Umbilical cord (tissue), 2 donors: ENCODE measurements at places on chromosomes 11 and 22. TPM values are rescaled to one million over a fixed set of nuclear protein-coding genes. Genes with fewer than 3 reads are reported as not detected.

Gene LRRC10B
- total RNA-seq, result not detected

Gene OR51B5
- total RNA-seq, result 17.1 TPM

Gene PGA5
- 8.9 TPM for total RNA-seq

Gene SPDYC
- total RNA-seq, result not detected

Gene OR4D9
- 3.4 TPM for total RNA-seq

Gene TAF10
- total RNA-seq, result 15.4 TPM

Gene CRYAB
- 55.6 TPM for total RNA-seq

Gene BCO2
- total RNA-seq, result 22.1 TPM

Gene OR52I1
- total RNA-seq, result 5.5 TPM

Gene MYO7A
- 7.0 TPM for total RNA-seq

Gene KLHDC7B
- 6.0 TPM for total RNA-seq

Gene C11orf58
- total RNA-seq, result 337 TPM

Gene MPEG1
- total RNA-seq, result 8.4 TPM

Gene VSIG10L2
- 0.24 TPM for total RNA-seq

Gene SEC14L3
- total RNA-seq, result 2.9 TPM

GRCh38 chr11:117187007-117187406, 8.5 kb downstream of the SIDT2 start:
- DNase-seq, result no peak

GRCh38 chr22:45880716-45881523, 96.0 kb downstream of the WNT7B start:
- no peak for DNase-seq

DNA sequence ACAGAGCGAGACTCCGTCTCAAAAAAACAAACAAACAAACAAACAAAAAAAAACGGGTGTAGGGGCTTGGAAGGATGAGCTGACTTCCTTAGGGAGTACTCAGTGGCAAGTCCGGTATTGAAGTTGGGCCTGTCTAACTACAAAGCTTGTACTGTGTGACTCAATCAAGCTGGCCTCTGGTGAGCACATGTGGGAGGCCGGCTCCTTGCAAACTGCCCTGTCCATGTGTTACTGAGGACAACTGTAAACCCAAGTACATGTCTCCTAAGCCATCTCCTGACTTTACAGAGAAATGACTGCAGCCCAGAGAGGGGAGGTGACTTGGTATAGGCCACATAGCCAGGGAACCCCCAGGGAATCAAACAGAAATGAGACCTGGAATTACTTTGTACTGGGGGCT, 11.6 kb downstream of the RIBC2 start:
- no peak for DNase-seq

GRCh38 chr22:46533070-46533833, 4.2 kb downstream of the CELSR1 start:
- no peak for DNase-seq

DNA sequence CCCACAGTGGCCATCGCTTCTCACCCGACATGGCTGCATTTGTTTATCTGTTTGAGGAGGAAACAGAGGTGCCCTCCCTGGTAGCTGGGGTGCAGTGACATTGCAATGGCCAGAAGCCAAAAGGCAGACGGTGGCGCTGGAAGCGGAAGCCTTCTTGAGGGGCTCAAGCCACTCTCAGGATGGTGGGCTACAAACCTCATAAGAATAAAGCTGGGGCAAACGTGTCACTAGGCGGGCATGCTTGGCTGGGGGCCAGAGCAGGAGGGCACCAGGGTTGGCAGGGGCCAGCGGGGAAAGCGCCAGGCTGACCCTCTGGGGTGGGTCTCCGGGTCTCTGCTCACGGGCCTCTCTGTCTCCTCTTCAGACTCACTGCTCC, 12.6 kb downstream of the TNNT3 start:
- DNase-seq, result no peak

DNA sequence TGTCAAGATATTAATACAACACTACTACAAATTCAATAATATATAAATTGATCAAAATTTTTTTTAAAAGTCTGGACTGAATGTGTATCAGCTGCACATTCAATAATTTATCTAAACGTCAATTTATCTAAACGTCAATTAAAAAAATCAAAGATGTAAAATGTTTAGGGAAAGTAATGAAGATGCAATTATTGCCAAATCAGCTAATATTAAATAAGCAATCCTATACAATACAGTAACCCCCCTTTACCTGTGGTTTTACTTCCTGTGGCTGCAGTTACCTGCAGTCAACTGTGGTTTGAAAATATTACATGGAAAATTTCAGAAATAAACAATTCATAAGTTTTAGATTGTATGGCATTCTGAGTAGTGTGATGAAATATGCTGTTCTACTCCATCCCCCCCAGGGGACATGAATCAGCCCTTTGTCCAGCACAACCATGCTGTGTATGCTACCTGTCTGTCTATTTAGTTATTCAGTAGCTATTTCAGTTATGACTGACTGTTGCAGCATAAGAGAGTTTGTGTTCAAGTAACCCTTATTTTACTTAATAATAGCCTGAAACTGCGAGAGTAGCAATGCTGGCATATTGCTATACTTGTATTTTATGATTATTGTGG, 72.2 kb downstream of the CWF19L2 start:
- no peak for DNase-seq

GRCh38 chr11:118910309-118911112, 15.2 kb downstream of the BCL9L start:
- DNase-seq, result peak; percentile 92

DNA sequence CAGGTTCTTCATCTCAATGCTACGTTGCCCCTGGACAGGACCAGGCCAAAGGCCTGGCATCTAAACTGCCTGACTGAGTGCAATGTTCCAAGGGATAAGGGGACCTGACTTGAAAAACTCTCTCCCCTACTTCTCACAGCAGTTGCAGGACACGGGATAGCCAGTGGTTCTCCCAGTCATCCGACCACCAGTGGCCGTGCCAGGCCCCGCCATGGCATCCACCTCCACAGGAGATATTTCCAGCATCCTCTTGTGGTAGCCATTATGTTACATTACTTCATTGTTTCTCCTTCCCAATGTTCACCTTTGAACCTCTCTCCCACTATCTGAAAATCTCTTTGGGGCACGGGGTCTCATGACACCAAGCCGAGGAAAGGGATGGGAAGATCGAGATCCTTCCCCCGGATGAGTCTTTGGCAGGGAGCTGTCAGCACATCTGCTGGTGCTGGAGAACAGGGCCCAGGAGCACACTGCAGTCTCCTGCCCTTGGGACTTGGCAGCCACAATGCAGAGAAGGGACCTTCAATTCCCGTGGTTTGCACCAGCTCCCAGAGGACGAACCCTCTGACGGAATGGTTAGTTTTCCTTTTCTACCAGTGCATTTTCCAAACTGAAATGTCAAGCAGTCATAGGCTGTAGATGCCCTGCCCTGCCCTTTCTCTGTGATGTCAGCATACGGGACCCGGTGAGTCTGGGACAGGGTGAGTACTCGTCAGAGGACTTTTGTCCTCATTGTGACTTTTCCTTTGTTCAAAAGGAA, 121.2 kb downstream of the ETS1 start:
- DNase-seq, result no peak

DNA sequence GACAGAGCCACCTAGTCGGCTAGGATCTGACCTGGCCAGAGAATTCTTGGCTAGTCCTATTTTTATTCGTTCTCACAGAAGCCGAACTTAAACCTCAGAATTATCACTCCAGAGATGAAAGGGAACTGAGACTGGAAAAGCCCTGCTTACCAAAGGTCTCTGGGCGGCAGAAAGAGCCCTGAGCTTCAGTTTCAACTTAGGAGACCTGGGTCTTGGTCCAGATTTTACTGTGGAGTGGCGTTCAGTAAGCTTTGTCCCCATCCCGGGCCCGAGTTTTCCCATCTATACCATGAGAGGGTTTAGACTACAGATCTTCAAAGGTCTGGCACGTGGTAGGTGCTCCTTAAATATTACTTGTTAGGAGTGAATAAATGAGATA, 516 bp downstream of the NEU3 start:
- peak; percentile 24 for DNase-seq

- no peak for DNase-seq
These were observed 26.7 kb upstream of the PICK1 start for GRCh38 chr22:38030311-38031133.

DNA sequence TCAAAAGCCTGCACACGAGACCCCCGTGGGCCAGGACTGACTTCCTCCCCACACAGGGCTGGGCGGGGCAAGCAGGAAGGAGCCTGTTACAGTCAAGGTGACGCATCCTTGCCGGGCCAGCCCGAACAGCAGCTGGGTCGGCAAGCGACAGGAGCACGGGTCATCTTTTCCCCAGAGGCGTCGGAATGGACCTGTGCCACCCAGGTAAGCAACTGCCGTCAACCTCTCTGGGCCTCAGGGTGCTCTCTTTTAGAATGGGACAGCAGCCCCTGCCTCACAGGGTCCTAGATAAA, at the start of gene CYTH4:
Gene CYTH4, plus strand, starts transcription at position 124 of the 293 bp plus-strand sequence. Its CDS starts 62 bp downstream, at position 186.
- DNase-seq, result peak; percentile 27

GRCh38 chr11:45245218-45246045, 40.7 kb downstream of the SYT13 start:
- no peak for DNase-seq

DNA sequence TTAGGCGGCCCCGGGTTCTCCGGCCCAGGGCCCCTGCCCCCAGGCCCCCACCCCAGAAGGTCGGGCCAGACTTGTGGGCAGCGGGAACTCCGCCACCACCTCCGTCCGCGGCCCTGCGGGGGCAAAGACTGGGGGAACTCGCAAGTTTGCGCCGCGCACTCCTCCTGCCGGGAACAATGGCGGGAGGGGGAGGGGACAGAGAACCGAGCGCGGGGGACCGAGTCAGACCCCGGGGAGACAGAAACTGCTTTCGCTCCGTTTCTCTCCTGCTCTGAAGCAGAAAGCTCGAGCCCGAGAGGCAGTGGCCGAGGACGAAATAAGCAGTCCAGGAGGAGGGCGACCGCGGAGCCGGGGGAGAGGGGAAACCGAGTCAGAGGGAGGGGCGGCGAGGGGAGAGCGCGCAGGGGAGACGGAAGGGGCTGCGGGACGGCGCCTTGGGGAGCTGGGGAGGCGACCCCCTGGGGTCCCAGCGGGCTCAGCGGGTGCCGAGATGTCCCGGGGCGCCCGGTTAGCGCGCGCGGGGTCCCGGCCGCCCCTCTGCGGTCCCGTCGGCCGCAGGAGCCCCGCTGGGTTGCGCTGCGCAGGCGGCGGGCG, 555 bp downstream of the TP53I11 start:
- no peak for DNase-seq

DNA sequence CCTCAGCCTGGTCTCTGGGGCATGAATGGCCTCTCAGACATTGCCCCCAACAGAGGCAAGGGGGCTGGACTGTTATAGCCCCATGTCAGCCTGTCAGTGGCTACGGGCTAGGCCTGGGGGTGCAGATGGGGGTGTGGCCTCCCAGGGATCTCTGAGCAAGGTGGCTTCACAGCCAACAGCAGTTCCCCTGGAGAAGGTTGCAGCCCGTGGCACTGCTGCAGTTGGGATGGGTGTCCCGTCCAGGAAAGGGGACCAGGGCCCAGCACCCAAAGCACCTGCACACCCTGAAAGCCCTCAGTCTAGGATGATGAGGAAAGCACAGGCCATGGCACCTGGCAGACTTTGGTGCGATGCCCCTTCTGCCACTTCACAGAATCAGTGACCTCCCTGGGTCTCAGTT, 101.3 kb downstream of the TP53I11 start:
- DNase-seq, result no peak

DNA sequence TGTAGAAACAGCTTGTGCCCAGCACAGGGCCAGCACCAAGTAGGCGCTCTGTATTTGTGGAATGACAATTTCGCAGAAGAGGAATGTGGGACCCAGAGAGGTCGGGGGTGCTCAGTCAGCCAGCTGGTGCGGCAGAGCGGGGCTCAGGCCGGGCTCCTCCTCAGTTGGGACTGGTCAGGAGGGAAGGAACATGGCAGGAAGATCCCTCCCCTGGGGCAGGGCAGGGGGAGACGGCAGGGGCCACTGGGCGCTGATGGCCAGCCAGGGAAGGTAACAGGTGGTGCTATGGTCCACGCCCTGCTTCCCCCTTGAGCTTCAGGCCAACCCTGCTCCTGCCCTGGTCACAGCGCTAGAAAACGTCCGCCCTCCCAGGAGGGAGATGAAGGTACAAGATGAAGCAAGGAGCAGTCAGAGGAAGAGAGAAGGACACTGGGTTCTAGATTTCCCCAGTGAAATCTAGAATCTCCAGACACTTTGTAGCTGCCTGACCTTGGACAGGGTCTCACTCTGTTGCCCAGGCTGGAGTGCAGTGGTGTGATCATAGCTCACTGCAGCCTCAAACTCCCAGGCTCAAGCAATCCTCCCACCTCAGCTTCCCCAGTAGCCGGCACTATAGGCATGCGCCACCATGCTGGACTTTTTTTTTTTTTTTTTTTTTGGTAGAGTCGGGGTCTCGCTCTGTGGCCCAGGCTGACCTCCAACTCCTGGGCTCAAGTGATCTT, 13.5 kb upstream of the SPI1 start:
- DNase-seq, result no peak

GRCh38 chr11:11605181-11605580, 16.6 kb downstream of the GALNT18 start:
- DNase-seq, result no peak

DNA sequence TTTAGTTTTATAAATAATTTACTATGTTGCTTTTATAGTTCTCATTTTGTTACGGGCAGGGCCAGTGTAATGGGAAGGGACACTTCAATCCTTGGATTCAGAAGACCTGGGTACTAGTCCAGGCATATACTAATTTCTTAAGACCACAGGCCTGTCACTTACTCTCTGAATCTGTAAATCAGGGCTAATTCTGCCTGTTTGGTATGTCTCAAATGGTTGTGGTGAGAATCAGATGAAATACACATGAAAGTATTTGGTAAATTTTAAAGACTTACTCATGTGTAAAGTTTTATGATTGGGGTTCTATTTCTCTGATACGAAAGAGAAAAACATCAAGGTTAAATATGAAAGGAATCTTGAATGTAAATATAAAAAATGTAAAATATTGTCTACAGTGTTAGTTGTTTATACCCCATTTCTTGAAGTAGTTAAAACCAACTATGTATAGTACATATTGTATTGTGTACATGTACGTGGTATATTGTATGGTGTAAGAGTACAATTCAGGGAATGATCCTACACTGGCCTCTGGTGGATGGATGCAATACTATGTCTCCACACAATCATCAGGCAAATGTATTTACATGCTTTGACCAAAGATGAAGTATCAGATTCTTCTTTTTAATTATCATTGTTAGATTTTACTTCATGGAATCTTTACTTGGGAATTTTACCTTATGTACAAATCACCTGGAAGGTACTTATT, 24.5 kb upstream of the RAG2 start:
- peak; percentile 65 for DNase-seq

GRCh38 chr11:122777343-122777742, 61.0 kb upstream of the CRTAM start:
- DNase-seq, result no peak

- no peak for DNase-seq
These were observed 127.2 kb upstream of the THY1 start for GRCh38 chr11:119550053-119550752.

GRCh38 chr11:77141034-77141433, 13.0 kb downstream of the MYO7A start:
- peak; percentile 13 for DNase-seq

GRCh38 chr11:123416566-123416965, 13.5 kb upstream of the GRAMD1B start:
- no peak for DNase-seq

DNA sequence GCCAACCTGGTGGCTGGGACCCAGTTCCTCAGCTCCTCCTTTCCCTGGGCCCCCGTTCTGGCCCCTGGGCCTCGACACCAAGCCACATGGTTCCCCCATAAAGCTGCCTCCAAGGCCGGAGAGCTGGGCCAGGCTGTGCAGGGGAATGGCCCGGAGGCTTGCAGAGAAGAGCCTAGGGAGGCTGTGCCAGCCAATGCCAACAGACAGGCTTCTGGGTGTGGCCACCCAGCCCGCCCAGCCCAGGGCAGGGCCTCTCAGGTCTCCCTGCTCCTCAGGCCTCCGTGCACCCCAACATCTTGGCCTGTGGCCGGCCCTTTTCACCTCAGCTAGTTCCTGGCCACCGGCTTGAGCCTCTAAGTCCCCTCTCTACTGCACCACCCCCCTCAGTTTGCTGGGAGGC, 17.4 kb upstream of the FLRT1 start:
- DNase-seq, result no peak
